ENCODE measurements at places on chromosomes 1 and 21.

DNA sequence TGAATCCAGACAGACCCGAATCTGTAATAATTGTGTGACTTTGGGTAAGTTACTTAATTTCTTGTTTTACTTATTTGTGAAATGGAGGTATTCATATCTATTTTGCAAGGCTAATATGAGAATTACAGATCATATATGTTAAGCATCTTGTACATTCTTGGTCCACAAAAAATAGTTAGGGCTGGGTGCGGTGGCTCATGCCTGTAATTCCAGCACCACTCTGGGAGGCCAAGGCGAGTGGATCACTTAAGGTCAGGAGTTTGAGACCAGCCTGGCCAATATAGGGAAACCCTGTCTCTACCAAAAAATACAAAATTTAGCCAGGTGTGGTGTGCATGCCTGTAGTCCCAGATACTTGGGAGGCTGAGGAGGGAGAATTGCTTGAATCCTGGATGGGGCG lies 22.9 kb upstream of the KCNA3 start:
- DNase-seq: no peak

GRCh38 chr1:191709215-191709614 lies 449.0 kb upstream of the RGS18 start:
- DNase-seq: no peak

DNA sequence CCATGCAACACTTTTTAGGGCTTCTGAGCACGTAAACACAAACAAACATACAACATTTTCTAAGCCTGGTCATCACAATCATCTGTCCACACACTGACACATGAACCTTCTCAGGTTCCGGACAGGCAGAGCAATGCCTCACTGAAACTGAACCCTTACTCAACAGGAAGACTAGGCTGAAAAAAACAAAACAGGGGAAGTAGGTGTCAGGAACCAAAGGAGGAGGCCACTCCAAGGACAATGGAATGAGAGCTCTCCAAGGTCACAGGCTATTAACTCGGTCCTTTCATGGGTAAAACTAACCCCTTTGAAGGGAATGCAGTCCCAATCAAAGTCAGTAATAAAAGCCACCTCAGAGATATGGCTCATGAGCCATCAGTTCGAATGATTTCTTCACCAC lies 76.6 kb downstream of the FAM78B start:
- no peak for DNase-seq

GRCh38 chr1:150171801-150172200 lies 22.1 kb downstream of the PLEKHO1 start:
- no peak for DNase-seq

DNA sequence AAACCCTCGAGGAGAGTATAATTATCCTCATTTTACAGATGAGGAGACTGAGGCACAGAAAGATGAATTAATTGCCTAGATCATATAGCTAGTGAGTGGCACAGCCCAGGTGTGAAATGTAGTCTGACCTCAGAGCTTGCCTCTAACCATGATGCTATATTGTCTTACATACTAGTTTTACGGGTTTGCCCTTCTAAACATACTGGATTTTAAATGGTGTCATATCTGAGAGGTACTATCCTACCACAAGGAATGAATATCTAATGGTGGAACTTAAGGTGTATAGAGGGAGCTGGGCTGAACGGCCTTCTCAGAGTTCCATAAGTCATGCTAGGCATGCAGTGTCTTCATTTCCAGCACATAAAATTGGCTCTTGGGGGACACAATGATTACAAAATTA lies 77.9 kb upstream of the EDEM3 start:
- no peak for DNase-seq

- no peak for DNase-seq
Observed at GRCh38 chr1:207049054-207049453, 2.0 kb downstream of the YOD1 start.

DNA sequence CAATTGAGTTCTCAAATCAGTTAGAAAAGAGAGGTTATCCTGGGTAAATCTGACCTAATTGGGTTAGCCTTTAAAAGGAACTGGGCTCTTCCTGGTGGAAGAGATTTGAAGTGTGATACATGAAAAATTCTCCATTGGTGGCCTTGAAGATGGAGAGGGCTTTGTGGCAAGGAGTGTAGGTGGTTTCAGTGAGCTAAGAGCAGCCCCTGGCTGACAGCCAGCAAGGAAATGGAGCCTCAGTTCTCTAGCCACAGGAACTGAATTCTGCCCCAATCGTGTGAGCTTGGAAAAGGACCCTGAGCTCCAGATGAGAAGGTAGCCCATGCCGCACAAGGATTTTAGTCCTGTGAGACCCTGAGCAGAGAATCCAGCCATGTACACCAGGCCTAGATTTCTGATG lies 12.7 kb upstream of the HYI start:
- DNase-seq: no peak

- DNase-seq: no peak
Observed at GRCh38 chr1:160794376-160794775, 1.6 kb upstream of the LY9 start.

- DNase-seq: no peak
Observed at GRCh38 chr1:152622803-152623202, at the start of gene LCE3A. Gene LCE3A (minus strand): TSS chr1:152623103. CDS start chr1:152623103, 0 bp downstream.

Measured in hematopoietic multipotent progenitor cell treated with erythropoietin and hydrocortisone succinate and interleukin-3 and kit ligand, for 8 days (in vitro differentiated cells).